IPS DF 19.7 (cell line): ENCODE measurements at places on chromosomes 12 and 14.

GRCh38 chr12:4001841-4002240, 128.6 kb upstream of the PARP11 start:
- DNase-seq: no peak

GRCh38 chr14:55665067-55665675, 85.2 kb downstream of the KTN1 start:
- no peak for DNase-seq

DNA sequence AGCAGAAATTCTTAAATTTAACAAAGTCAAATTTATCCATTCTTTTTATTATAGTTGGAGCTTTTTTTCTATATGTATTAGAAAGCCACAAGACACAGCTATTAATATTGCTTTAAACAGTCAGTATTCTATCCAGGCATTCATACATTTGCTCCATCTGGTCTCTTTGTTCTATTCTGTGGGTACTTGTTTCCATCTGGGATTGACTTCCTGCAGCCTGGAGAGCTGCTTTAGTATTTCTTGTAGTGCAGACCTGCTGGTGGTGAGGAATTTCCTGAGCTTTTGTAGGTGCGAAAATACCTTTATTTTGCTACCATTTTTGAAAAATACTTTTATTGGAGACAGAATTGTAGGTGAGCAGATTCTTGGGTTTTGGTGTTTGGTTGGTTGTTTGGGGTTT, 29.0 kb downstream of the CCDC60 start:
- DNase-seq: no peak

DNA sequence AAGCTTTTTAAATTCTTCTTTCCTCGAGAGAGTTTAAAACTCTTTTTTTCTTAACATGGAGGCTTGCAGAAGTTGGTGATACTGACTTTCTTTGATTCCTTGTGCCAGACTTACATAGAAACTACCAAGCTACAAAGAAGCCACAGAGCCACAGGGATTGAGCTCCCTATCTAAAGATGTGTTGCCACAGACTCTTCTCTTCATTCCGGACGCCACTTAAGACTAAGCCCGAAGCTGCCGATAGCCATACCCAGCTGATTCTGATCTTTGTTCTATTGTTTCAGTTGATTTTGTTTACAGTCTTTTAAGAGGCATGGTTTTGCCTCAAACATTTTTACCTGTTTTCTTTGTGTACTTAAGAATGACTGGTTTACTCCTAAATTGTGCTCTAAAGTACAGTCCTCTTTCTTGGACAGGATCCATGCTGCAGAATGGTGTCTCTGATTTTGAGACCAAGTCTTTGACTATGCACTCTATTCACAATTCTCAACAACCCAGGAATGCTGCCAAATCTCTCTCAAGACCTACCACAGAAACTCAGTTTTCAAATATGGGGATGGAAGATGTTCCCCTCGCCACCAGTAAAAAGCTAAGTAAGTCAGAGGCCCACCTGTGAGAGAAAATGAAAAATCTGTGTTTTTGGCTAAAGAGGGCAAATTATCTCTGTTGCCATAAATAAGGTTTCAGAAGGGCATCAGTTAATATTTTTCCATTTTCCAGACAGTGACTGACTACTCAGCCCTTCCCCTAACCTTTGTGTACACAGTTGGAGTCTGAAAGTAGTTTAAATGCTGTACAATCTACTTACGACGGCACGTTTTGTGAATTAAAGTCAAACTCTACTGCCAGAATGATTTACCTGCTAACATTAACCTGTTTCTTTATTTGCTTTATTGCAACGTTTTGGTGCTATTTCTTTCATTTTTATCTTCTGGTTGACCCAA, 42.1 kb upstream of the KCNH3 start:
- no peak for DNase-seq

- peak; percentile 56 for DNase-seq
These were observed 4.0 kb downstream of the FAR2 start for GRCh38 chr12:29152981-29153630.

DNA sequence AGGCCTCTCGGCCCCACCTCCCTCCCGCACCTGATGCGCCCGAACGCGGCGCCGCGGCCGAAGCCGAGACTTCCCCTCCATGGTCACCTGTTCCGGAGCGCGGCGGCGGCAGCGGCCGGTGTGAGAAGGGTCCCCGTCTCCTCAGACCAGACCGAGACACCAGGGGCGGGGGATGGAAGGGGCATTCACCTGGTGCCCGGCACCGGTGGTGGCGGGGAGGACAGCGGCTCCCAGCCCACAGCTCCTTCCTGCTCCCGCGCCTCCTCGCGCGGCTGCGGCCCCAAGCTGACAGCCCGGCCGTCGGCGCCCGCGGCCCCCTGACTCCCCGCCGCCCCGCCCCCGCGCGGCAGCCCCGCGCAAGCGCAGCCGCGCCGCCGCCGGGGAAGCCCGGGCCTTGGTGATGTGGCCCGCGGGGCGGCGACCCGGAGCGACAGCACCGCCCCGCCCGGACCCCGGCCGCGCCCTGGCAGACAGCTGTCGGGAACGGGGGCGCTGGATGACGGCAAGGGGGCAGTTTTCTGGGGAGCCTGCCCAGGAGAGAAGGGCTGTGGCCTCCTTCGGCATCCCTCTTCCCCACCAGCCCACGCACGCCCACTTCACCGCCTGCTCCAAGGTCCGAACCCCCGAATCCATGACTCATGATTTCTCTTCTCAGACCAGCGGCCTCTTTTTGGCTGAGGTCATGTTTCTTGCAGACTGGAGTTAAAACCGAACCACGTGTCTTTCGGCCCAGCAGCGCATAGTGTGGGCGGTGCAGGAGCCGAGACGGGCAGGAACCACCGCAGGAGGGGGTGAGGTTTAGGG, at the start of gene SLC41A2:
SLC41A2 (minus strand) TSS at position 290 of the 804 bp plus-strand sequence. CDS start 29,763 bp downstream, outside the sequence.
- no peak for DNase-seq

DNA sequence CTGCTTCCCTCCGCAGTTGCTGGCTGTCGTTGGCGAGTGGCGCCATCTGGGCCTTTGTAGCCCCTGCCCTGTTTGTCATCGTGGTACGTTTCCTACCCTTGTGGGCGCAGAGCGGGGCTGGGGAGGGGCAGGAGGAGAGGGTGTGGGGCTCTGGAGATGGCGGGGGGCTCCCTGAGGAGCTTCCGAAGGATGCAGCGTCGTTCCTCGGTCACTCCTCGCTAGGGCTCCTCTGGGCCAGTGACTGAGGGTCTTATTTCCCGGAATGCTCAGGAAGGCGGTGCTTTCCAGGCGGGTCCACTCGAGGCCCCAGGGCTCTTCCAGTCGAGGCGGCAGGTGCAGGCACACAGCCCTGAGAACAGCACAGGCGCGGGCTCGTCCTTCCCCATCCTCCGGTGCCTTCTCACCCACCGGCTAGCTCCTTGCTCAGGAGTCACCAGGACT, 167.1 kb downstream of the ADGRD1 start:
- DNase-seq: no peak
